H1 (cell line): ENCODE measurements at places on chromosomes 16 and 17. TPM values are rescaled to one million over a fixed set of nuclear protein-coding genes. Genes with fewer than 3 reads are reported as not detected.

MYOCD gene
- total RNA-seq: 4.7 and 4.9 TPM in 2 replicates

ANKFN1 gene
- not detected in 2 replicates for total RNA-seq

- no peak for DNase-seq
These were observed 422.9 kb downstream of the TMEM114 start for GRCh38 chr16:8167436-8167835.

DNA sequence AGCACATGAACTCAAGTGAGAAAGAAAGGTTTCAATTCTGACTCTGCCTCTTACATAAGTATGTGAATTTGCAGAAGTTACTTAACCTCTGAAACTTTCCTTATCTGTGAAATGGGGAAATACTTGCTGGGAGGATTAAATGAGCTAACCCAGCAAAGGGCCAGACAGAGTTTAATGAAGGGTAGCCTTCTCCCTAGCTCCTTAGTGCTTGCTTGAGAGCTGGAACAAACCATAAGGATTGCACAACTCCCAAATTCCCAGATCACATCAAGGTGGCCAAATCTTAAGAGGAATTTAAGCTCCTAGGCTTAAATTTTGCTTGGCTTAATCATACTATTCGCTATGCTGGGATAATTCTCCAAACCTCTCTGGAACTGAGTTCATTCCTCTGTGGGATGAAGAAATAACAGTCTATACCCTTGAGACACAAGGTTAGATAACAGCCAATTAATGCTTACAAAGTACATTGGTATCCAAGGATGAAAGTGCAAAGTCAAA is 11.8 kb upstream of the WSB1 start:
- DNase-seq: no peak

DNA sequence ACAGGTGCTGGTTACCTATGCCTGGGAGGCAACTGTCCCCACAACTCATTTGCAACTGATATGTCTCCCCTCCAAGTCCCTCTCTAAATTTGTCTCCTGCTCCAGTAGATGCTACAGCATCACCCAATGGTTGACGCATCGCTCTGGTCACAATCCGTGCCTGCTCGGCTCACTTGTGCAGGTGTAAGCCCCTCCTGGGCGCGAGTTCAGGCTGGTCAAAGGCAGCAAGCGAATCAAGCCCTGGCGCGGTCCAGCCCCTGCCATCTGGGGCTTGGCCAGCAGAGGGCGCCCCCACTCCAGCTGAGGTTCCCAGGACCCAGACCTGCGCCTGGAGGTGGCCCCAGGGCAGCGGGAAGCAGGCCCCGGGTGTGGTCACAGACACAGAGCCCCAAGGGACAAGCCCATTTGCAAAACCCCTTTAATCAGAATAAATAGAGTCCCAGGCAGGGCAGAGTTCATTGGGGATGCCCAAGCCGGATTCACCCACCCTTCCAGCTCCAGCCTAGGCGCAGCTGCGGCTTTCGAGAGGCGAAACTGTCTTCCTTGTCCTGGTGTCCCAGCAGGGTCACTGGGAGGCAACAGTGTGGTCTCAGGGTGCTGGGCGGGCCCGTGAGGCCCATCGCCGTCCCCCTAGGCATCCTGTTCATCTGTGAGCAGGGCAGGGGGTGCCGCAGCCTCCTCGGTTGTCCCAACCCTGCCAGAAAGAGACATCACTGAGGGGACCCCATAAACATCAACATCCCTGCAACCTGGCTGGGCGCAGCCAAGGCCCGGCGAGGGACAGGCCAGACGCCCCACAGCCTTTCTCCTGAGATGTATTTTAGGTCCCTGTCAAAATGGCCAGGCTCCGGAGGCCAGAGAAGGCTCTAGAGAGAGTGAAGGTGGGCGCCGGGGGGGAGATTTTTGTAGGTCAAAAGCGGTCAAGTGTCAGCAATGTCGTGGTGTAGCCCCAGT is 15.8 kb downstream of the TMC6 start:
- peak; percentile 100 for DNase-seq

DNA sequence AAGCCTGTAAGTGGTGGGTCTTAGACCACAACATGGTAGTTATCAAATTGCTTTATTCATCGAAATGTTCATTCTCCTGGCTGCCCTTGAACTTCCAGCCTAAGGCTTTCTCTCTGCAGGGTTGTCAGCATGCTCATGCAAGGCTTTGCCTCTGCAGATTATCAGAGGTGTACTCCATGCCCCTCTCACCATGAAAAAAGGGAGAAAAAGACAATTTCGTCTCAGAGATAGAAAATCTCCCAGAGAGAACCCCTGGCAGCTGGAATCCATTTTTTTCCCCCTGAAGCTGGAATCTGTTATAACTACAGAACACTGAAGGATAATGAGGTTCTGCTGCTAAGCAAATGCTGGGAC is 33.9 kb upstream of the METTL9 start:
- DNase-seq: no peak

DOC2A gene
- 10.3 and 13.9 TPM in 2 replicates for total RNA-seq

DNA sequence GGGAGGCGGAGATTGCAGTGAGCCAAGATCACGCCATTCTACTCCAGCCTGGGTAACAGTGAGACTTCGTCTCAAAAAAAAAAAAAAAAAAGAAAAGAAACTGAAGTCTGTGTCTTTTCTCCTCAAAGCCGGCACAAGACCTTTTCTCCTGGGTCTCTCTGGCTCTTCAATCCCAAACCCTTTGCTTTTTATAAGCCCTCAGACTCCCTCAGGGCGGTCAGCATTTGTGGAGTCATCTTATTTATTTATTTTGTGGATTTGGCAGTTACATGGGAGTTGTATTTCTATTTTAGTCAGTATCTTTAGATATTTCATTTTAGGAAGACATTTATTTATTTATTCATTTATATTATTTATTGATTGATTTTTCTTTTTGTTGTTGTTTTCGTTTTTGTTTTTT is 57.7 kb upstream of the MAP3K14 start:
- DNase-seq: no peak

DNA sequence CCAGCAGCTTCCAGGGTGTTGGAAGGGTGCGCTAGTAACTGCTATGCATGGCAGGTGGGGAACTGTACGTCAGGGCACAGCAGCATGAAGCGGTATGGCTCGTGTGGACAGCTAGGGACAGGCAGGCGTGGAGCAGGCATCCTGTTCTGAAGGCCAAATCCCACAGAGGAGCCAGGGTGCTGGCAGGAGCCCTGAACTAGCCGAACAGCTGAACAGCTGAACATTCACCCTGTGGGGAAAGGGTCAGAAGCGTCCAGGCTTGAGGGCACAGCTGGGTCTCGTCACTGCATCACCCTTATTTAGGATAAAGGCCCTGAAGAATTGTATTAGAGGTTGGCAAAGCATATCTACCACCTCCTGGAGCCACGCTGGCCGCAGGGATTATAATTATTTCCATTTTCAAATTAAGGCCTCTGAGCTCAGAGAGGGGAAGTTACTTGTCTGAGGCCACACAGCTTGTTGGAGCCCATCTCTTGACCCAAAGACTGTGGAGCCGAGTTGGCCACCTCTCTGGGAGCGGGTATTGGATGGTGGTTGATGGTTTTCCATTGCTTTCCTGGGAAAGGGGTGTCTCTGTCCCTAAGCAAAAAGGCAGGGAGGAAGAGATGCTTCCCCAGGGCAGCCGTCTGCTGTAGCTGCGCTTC is 3.3 kb upstream of the STH start:
- DNase-seq: no peak

DNA sequence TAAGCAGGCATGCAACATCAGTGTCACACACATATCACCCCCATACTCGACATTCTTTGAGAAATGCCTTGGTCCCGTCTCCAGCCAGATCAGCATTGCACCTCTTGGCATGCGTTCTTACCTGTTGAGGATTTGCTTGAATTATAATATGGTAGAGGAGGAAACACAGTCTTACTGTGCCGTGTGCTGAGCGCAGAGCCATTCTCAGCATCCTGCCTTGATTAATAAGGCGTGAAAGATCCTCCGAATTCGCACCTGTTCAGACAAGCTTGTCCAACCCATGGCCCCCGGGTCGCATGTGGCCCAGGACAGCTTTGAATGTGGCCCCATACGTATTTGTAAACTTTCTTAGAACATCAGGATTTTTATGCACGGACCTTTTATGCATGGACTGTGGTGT is 408.1 kb downstream of the WWOX start:
- DNase-seq: no peak

- DNase-seq: no peak
These were observed 63.3 kb downstream of the KSR1 start for GRCh38 chr17:27519550-27519949.

CHST6 gene
- total RNA-seq: 25.4 and 26.4 TPM in 2 replicates

- DNase-seq: no peak
These were observed 834 bp upstream of the TXNDC11 start for GRCh38 chr16:11743308-11744074.

GRCh38 chr16:67183284-67183626 is 508 bp downstream of the MATCAP1 start:
- no peak for DNase-seq

CYTH1 gene
- 14.7 and 14.8 TPM in 2 replicates for total RNA-seq

GRCh38 chr16:82628088-82628423 is 1.3 kb downstream of the CDH13 start:
- DNase-seq: no peak

DNA sequence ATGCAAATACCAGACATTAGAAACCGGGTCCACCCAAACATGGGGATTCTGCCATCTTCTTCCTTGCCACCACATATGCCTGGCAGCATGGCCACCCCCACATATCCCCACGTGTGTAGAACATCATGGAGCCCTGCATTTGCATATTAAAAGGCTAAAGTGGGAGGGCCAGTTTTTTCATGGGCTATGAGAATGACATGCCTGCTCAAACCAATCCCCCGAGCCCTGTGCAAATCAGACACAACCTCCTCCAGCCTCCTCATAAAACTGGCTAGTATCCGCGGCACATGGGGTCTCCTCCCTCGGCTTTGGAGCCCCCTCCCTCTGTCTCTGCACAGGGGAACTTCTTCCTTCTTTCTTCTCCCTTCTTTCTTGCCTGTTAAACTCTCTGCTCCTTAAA is 174.9 kb upstream of the WSCD1 start:
- DNase-seq: no peak

DNA sequence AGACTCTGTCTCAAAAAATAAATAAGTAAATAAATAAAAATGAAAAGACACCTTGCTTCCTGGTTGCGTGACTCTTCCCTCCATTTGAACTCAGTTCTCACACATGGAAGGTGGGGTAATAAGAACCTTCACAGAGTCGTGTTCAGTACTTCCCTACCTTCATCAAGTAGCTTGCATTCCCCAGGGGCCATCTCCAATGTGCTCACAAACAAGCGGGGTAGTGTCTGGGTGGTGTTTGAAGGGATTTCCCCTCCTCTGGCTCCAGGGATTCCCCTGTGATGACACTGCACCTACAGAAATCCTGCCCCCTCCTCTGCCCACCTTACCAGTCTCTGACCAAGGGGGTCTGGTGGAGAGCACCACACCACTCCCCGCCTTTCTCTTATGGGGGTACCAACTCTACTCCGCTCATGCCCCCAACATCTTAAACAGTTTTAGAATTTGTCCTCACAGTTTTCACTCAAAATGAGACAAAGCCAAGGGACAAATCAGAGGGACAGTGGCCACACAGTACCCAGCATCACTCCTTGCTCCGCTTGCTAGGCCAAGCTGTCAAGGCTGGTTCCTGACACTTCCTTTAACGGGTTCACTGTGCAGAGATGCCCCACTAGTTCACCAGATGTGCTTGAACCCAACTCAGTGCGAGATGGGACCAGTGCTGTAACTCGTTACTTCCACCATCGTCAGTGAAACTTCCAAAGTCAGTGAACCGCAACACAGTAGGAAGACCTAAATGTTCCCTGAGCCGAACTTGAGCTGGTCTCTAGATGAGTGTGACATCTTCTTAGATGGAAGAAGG is 69.1 kb downstream of the COPRS start:
- no peak for DNase-seq

DNA sequence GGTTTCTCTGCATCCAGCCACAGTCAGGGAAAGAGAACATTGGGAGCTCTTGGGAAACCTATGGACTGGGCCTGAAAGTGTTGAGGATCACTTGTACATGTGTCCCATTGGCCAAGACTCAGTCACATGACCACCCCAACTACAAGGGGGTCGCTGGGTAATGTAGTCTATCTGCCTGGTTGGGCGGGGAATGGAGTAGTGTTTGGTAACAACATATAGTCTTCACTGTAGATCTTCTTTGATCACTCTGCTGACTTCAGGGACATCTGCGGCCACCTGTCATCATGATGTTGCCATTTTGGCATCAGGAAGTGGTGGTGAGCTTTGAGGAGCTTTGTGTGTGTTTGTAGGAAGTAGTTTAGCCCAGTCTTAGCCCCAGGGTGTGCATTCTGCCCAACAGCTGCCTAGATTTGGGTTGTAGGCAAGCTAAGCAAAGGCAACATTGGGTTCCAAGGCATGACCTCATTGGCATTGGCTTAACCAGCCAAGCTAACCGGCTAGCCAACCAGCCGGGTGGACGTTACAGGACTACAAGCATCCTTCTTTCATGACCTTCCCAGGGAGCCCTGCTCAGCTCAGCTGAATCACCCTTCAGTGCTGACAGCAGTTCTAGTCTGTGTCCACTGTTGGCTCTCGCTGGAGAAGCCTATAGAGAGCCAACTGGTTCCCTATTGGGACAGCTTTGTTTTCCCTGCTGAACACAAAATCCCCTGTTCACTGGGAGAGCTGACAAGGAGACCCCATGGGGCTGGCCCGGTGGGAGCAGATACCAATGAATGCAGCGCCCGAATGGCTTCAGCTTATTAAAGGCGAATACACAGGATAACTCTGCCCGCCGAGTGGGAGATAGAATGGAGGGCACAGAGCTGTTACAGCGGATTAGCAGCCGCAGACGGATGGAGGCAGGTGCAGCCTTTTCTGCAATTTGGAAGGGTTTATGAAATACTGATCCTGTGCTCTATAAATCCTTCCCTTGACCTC is 178.6 kb downstream of the NTN1 start:
- DNase-seq: no peak

GRCh38 chr17:43574348-43574747 is 28.2 kb upstream of the ETV4 start:
- no peak for DNase-seq

ABCC11 gene
- total RNA-seq: not detected in 2 replicates

UTS2R gene
- total RNA-seq: 0.63 TPM in 1 of 2 replicates, not detected in the other

ORAI3 gene
- total RNA-seq: 8.7 and 10.0 TPM in 2 replicates

GRCh38 chr17:61701978-61702377 is 111.0 kb upstream of the NACA2 start:
- no peak for DNase-seq

DNA sequence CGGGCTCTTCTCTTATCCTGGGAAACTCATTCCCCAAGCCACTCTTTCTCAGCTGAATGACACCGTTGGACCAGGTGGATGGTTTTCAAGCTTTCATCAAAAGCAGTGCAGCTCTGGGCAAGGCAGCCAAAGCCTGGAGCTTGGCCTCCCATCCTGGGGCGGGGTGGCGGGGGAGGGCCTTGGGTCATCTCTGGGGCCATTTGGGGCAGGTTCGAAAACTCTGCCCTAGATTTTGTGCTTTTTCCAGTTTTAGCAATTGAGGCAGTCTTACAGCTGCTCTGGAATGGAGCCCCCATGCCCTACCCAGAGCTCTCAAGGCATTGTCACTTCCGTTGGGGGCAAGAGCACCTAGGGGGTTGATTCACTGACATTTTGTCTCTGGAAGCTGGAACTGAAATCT is 9.1 kb downstream of the MPRIP start:
- DNase-seq: no peak
